ENCODE measurements at places on chromosomes 5 and 9.

GRCh38 chr5:131979816-131980215 lies 31.6 kb downstream of the ACSL6 start:
- DNase-seq, result no peak

DNA sequence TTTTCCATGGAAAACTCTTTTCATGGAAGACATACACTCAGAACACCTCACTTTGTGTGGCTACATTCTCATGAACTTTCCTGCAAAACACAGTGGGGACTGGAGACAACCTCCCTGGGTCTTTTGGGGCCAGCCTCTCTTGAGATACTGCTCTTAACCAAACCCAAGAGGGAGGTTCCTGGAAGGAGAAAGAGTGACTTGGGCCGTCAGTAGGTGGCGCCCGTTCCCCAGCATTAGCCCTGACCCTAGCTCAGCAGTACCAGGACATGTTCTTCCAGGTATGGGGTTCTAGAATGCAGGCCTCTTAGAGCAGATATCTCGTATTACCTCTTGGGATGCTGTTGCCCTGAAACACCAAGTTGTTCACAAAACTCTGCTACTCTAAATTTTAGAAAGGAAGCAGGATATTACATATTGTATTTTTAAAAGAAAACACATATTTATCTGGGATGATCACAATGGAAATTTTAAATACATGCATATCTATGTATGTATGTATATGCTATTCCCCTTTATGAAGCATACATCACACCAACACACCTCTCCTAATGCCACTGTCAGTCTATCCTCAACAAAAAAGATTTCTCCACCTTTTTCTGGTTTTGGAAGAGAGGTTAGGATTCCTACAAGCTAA lies 15.8 kb upstream of the GLIS3 start:
- DNase-seq, result peak; percentile 15

DNA sequence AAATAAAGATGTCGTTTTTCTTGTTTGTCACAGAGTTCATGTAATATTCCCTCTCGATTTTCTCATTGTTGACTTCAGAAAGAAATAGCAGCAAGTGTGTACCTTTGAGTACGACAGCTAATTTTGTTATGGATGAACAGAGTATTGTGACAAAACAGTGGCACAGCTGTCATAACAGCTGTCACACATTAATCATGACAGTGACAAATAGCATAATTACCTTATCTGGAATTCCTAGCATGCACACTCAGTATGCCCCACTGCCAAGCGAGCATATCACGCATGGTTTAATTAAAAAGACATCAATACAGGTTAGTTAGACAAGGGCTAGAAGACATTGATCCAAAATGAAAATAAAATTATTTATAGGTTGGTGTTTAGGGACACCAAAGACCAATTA lies 375.1 kb downstream of the SPATA31D1 start:
- no peak for DNase-seq

GRCh38 chr9:121774715-121775613 lies 123.5 kb downstream of the DAB2IP start:
- no peak for DNase-seq

- no peak for DNase-seq
Measured at GRCh38 chr5:176785184-176786145, 24.9 kb upstream of the UNC5A start.

DNA sequence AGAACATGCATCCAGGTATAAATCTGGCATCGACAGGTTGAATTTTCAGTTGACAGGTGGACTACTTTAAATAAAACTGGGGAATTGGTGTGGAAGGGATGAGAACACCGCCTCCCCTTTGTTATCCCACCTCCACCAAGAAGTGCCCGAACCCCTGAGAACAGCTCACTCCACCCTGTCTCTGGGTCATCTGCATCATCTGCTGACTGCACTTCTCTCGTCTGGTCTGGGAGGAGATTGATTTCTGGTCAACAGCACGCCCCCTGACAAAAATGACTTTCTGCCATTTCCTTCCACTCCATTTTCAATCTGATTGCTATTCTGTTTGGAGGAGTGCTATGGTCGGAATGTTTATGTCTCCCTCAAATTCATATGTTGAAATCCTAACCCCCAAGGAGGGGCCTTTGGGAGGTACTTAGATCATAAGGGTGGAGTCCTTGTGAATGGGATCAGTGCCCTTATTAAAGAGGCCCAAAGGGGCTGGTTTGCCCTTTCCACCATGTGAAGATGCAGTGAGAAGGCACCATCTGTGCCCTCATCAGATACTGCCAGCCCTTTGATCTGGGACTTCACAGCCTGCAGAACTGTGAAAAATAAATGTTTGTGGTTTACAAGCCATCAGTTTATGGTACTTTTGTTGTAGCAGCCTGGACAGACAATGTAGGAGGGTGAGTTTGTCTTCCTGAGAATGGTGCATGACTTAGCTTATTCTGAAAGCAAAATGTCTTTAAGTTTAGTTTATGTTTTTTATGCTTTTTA lies 145.7 kb downstream of the EGFLAM start:
- no peak for DNase-seq

DNA sequence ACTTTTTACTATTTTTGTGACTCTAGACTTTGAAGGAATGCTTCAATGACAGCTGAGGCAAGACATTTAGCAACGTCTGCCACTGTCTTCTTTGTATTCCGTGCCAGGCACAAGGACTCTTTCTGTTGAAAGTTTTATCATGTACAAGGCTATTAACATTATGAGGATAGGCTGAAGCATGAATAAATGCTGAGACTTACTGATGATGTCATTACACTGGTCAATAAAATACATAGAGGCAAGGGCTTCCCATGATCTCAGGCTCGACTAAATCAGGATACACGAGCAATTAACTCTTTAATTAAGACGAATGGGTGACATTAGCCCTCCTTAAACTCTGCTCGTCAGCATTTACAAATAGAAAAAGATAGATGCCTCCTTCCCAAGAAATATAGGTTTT lies 1393.3 kb upstream of the WWC1 start:
- no peak for DNase-seq
